ENCODE measurements at places on chromosomes 11 and 22.

DNA sequence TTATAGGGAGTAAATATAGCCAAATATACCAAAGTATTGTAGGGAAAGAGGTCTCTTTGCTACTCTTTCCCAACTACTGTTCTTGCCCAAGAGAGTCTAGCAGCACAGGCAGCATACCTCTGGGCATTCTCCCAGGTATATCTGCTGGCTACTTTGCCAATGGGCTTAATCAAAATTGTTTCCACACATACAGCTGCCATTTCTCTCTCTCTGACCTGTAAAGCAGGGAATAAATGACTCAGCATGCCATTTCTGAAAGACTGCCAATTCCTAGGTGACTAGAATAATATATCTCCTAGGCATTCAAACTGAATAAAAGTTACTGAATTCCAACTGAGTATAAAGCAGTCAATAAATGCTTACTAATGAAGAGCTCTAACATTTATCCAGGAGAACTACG, 44.6 kb downstream of the RDX start:
- DNase-seq = no peak

GRCh38 chr22:34913826-34914225, 152.1 kb upstream of the ISX start:
- DNase-seq = no peak

DNA sequence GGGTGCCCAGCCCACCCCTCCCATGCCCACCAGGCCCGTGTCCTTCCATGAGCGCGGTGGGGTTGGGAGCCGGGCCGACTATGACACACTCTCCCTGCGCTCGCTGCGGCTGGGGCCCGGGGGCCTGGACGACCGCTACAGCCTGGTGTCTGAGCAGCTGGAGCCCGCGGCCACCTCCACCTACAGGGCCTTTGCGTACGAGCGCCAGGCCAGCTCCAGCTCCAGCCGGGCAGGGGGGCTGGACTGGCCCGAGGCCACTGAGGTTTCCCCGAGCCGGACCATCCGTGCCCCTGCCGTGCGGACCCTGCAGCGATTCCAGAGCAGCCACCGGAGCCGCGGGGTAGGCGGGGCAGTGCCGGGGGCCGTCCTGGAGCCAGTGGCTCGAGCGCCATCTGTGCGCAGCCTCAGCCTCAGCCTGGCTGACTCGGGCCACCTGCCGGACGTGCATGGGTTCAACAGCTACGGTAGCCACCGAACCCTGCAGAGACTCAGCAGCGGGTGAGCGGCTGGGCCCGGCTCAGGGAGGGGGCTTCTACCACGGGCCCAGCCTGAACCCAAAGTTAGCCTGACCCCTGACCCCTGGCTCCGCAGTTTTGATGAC, 3.0 kb downstream of the PKP3 start:
- DNase-seq = no peak

DNA sequence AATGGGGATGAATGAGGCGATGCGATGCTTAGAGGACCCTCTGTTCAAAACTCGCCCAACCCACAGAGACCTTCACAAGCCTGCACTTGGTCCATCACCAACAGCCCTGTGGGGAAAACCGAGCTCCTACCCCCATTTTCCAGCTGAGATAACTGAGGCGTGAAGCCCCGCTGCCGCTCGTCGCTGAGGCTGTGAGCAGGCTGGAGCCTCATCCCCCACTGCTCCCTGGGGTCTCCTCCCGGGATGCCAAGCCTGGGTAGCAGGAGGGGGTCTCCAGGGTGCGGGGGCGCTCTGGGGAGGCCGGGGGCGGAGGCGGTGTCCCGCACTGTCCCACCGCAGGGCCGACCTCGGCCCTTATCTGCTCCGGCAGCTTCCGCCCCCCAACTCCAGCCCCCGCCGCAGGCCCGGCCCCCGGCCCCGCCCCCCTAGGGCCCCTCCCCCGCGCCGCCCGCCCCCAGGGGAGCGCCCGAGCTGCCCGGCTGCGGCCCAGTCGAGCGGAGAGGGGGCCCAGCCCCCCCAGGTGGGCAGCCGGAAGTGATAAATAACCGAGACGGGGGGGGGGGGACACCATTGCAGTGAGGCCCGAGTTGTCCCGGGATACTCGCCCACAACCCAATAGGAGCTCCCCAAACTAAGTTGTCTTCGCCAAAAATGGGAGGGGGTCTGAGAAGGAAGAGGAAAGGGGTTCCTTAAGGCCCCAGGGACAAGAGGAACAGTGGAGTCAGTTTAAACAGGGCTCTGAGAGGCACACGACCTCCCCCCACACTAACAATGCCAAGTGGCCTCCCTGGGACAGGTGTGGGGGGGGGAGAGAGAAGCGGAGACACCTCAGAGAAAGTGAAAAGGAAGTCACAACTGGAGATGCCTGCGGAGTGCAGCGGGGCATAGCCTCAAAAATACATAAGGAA, 8.3 kb upstream of the SLC39A13 start:
- DNase-seq = no peak

- no peak for DNase-seq
Measured at GRCh38 chr22:37973271-37974170, 10.8 kb downstream of the SOX10 start.

DNA sequence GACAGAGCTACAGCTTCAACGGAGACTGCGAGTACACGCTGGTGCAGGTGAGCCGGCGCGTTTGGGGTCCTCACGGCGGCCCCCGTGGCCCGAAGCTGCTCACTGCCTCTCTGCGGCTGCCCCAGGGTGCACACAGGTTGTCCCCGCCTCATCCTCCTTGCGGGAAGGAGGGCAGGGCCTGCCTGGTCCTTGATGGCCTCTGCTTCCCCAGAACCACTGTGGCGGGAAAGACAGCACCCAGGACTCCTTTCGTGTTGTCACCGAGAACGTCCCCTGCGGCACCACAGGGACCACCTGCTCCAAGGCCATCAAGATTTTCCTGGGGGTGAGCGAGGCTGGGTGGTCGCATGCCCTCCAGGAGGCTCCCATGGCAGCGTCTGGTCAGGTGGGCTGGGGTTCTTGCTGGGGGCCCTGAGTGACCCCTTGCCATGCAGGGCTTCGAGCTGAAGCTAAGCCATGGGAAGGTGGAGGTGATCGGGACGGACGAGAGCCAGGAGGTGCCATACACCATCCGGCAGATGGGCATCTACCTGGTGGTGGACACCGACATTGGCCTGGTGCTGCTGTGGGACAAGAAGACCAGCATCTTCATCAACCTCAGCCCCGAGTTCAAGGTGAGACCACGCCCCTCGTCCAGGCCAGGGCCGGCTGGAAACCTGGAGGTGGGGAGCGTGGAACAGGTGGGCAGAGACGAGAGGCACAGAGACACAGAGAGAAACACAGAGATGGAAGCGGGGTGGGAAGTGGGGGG, 19.4 kb downstream of the MUC5AC start:
- DNase-seq = no peak

DNA sequence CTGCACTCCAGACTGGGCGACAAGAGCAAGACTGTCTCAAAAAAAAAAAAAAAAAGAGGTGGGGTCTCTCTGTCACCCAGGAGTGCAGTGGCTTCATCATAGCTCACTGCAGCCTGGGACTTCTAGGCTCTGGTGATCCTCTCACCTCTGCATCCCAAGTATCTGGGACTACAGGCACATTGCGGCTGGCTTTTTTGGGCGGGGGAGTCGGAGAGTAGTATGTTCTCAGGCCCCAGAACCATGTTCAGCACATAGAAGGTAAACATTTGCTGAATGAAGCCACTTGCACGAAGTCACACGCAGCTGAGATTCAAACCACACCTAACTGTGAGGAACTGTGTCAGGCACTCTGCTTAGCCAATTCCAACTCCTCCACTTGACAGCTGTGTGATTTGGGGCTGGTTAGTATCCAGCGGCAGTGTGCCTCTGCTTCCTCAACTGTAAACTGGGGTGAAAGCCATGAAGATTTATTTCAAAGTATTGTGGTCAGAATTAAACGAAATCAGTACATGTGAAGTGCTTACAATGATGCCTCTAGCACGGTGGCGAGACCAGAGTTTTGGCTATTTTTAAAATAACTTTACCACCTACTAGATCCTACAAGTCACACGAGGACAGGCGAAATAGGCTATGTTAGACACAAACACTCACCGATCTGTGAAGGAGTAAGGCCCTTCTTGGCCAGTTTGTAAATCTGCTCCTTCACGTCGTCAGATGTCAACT, 789 bp downstream of the RPS13 start:
- no peak for DNase-seq

- DNase-seq = no peak
Measured at GRCh38 chr11:124625504-124626168, 3.0 kb downstream of the TBRG1 start.

GRCh38 chr11:68992743-68993255, 12.0 kb upstream of the MRGPRD start:
- no peak for DNase-seq

DNA sequence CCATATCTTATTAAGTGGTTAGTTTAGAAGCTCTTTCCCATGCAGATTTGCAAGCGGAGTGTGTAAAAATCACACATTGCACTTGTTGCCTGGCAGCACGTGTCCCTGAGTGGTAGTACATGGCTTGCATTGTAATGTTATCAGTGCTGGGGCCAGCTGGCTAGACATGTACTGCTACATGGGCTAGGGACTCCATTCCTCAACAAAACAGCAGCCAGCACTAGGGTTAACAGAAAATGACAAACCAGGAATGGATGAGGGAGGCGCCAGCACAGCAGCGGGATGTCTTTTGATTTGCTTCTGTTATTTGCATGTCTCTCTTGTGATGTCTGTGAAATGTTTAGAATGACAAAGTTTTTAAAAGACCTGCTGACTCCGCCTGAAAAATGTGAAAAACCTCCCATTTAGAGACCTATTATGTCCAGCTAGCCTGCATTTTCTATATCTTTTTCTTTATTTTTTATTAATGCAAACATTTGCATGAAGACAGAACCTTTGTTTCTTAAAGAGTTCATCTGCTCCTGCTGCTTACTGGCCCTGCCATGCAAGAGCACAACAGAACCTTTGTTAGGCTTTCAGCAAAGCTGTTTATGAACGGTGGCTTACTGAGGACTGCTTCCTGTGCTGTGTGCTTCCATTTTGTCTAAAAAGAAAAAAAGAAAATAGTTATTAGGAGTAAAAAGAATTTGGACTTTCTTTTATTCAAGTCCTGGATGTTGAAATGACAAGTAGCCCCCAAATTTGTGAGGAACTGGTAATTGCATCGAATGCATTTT, 40.7 kb downstream of the CSTPP1 start:
- no peak for DNase-seq

DNA sequence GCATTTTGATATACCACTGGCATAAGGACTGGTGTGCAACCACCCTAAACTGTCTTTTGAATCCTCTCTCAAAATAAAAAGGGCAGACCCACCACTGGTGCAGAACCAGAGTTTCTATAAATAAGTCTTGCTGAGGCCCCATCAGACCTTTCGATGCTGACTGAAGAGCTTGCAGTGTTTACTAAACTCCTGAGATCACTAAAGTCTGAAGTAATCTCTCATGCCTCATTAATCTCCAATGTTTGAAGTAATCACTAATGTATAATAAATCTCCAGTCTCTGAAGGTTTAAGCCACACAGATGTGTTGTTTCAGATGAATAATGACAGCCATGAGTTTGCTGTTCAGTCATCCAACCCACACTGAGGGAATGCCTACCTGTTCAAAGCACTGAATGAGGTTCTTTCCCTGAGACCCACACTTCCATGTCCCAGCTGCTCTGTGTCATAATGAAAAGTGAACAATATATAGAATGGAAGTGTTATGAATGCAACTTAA, 50.6 kb upstream of the DEUP1 start:
- no peak for DNase-seq

Data from stimulated activated CD4-positive, alpha-beta T cell treated with anti-CD3 and anti-CD28 coated beads, Interleukin-1b, Interleukin-23, amount 100 ng/mL, for 1 hour (primary cell).